Fibroblast of the conjunctiva (primary cell): ENCODE measurements at places on chromosomes 2 and 18.

- no peak for DNase-seq
Observed at GRCh38 chr18:51398104-51398503, 200.6 kb upstream of the MEX3C start.

DNA sequence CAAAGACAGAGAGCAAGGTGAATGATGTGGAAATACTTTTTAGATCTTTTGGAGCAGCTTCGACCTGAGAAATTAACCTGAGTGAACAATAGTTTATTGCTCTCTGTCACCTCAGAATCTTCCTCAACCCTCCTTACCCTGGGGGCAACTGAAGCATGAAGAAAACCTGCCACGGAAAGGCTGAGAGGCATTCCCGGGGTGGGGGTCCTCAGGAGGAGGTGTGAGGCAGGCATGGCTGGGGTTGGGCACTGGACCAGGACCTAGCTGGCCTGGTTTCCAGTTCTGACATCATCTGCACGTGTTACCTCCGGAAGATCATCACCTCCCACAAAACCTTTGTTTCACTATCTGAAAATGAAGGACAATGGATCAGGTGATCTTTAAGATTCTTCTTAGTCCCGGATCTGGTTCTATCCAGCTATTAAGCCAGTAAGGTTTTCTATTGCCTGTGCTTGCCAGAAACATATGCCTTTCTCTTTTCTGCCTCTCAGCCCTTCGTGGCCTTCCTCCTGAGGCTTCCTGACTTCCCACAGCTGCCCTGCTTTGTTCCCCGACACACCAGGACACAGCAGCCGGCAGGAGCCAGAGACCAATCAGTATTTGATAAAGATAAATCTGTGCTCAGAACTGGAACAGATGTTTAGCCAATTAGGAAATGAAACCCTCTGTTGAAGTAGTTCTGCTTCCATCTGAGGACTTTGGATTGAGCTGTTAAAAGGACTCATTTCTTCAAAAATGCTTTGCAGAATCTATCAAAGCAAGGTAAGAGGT, 232.5 kb downstream of the TDRD15 start:
- DNase-seq, result no peak

DNA sequence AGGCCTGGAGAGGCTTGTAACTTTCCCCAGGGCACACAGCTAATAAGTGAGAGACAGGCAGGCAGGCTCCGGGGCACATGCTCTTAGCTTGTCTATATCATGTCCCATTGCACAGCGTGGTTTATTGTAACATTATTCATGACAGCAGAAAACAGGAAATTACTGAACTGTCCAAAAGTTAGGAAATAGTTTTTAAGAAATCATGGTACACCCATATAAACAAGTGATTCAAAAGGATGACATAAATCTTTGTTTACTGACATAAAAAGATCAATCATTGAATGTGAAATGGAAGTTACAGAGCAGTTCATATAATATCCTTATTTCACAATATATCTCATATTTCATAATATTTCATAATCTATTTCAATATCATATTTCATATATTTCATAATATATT, 34.3 kb upstream of the TXNDC2 start:
- DNase-seq, result no peak

- DNase-seq, result peak; percentile 91
Observed at GRCh38 chr2:71889759-71890684, 257.6 kb downstream of the CYP26B1 start.

DNA sequence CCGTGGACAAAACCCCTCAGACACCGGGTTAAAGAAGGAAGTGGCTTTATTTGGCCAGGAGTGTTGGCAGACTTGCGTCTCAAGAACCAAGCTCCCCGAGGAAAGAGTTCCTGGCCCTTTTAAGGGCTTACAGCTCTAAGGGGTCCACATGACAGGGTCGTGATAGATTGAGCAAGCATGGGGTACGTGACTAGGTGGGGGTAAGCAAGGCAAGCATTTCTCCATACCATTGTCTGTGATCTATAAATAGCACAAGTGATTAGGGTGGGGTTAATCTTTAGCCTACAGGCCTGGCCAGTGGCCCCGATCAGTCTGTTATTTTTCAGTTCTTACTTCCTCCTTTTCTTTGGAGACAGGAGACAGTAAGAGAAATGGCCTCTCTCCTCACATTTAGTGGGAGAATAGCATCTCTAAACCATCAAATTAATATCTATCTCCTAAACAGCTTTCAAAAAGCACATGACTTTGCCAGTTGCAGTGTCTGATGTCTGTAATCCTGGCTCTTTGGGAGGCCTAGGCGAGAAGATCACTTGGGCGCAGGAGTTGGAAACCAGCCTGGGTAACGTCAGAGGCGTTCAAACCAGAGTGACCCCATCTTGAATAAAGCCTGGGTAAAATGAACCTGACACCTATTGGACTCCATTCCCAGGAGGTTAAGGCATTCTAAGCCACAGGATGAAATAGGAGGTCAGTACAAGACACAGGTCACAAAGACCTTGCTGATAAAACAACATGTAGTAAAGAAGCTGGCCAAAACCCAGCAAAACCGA, 18.3 kb upstream of the CNOT11 start:
- DNase-seq, result no peak

DNA sequence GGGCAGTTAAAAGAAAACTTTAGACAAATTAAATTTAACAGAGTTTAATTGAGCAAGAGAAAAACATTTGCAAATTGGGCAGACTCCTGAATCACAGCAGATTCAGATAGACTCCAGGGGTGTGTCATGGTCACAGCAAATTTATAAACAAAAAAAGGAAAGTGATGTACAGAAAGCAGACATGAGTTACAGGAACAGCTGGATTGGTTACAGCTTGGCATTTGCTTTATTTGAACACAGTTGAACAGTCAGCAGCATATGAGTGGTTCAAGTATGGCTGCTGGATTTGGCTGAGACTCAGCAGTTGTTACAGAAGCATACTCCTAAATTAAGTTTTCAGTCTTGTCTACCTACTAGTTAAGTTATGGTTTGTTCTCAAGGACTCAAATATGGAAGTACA, 82.3 kb upstream of the NYAP2 start:
- no peak for DNase-seq

- DNase-seq, result no peak
Observed at GRCh38 chr2:136394136-136395060, 276.4 kb upstream of the CXCR4 start.
